Psoas muscle (tissue), 8 donors: ENCODE measurements at places on chromosomes 11 and 22.

GRCh38 chr11:94650756-94651155 lies 83.6 kb downstream of the PIWIL4 start:
- H3K27me3 ChIP-seq, result no peaks in the 10 kb centered on the region
- no peak overlapping the region for H3K27ac ChIP-seq
- peaks cover 9% of the 10 kb centered on the region for H3K4me1 ChIP-seq

- no peak overlapping the region for H3K27ac ChIP-seq
- DNase-seq, result no peak
- H3K36me3 ChIP-seq, result no peaks in the 10 kb centered on the region
- peaks cover 4% of the 10 kb centered on the region for H3K27me3 ChIP-seq
- H3K4me3 ChIP-seq, result no peak overlapping the region
- peaks cover 11% of the 10 kb centered on the region for H3K4me1 ChIP-seq
These were observed 6.1 kb downstream of the C11orf96 start for GRCh38 chr11:43948341-43949225.

DNA sequence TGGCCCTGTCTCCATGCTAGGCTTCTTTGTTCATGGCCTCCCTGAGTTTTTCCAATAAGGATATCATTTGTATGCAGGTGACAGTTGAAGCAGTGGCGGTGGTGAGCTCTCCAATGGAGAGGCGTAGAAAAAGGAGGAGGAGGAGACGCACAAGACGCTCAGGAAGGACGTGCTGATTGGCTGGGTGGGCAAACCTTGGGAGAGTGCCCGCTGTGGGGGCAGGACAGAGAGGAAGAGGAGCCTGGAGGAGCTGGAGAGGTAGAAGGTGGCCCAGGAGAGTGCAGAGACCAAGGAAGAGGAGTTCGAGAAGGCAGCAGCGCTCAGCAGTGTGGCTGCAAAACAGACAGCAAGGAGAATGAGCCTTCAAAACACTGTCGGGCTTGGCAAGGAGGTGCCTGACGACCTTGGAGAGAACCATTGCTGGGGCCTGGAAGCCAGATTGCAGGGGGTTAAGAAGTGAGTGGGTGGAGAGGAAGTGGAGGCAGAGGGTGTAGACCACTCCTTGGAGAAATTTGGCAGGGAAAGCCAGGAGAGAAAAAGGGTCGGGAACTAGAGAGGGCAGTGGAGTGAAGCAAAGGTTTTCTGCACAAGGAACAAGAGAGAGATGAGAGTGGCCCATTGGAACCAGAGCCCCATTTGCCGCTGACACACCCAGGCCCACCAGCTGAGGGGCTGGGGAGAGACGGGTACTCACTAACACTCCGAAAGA lies 7.5 kb downstream of the CLCF1 start:
- no peak overlapping the region for H3K4me3 ChIP-seq
- H3K4me1 ChIP-seq, result no peaks in the 10 kb centered on the region
- DNase-seq, result no peak
- H3K27me3 ChIP-seq, result no peaks in the 10 kb centered on the region
- no peaks in the 10 kb centered on the region for H3K36me3 ChIP-seq

- no peaks in the 10 kb centered on the region for H3K36me3 ChIP-seq
- no peaks in the 10 kb centered on the region for H3K4me1 ChIP-seq
- H3K4me3 ChIP-seq, result no peak overlapping the region
- no peaks in the 10 kb centered on the region for H3K27me3 ChIP-seq
- DNase-seq, result no peak
These were observed 38.6 kb downstream of the SCGB1A1 start for GRCh38 chr11:62457478-62457877.

- no peak for DNase-seq
- H3K4me3 ChIP-seq, result no peak overlapping the region
- no peaks in the 10 kb centered on the region for H3K4me1 ChIP-seq
These were observed 37.3 kb upstream of the TOP3B start for GRCh38 chr22:22019659-22020424.

GRCh38 chr11:77167791-77168190 lies 39.7 kb downstream of the MYO7A start:
- no peaks in the 10 kb centered on the region for H3K4me1 ChIP-seq
- H3K27me3 ChIP-seq, result no peaks in the 10 kb centered on the region
- no peak overlapping the region for H3K27ac ChIP-seq
- no peaks in the 10 kb centered on the region for H3K36me3 ChIP-seq
- no peak for DNase-seq

DNA sequence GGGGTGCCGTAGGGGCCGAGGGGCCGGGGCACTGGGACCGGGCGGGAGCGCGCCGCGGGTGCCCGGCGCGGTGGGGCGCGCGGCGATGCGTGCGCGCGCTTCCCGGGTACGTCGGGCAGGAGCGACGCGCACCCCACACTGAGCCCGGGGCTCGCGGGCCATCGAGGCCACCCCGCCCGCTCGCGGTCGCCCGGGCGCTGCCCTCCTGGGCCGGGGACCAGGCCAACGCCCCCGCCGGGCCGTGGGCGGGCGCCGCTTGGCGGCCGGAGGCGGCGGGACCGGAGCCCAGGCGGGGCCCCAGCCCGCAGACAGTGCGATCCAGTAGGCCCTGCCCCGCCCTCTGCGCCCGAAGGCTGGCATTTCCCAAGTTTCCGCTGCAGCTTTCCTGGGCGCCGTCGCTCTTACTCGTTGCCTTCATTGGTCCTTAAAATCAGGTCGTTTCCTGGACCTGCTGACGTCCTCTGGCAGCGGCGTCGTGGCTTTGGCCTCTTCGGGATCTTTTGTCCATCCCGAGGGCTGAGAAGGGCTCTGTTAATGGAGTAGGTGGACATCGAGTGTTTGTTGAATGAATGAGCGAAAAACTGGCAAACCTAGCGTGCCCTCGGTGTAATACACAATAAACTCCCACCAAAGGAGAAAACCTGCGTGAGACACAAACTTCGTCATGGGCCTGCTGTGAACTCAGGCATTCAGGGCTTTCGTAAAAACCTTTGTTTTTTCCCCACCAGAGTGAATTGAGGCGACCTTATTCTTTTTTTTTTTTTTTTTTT lies 638 bp downstream of the PARVA start:
- H3K4me1 ChIP-seq, result peaks cover 6% of the 10 kb centered on the region
- H3K36me3 ChIP-seq, result no peaks in the 10 kb centered on the region
- no peaks in the 10 kb centered on the region for H3K27me3 ChIP-seq
- peak; percentile 81 for DNase-seq

- peak overlapping the region; percentile 88 for H3K27ac ChIP-seq
- H3K4me1 ChIP-seq, result peaks cover 61% of the 10 kb centered on the region
- no peaks in the 10 kb centered on the region for H3K27me3 ChIP-seq
- DNase-seq, result no peak
- no peak overlapping the region for H3K4me3 ChIP-seq
These were observed 344.1 kb downstream of the SOX6 start for GRCh38 chr11:16012125-16012751.

DNA sequence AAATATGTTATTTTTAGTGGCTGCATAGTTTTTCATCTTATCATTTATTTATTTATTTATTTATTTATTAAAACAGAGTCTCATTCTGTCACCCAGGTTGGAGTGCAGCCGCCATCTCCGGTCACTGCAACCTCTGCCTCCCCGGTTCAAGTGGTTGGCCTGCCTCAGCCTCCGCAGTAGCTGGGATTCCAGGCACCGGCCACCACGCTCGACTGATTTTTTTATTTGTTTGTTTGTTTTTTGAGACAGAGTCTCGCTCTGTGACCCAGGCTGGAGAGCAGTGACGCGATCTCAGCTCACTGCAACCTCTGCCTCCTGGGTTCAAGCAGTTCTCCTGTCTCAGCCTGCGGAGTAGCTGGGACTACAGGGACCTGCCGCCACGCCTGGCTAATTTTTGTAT lies 262.9 kb upstream of the DDI1 start:
- no peaks in the 10 kb centered on the region for H3K27me3 ChIP-seq
- H3K4me1 ChIP-seq, result no peaks in the 10 kb centered on the region
- no peak for DNase-seq
- no peak overlapping the region for H3K27ac ChIP-seq
- no peak overlapping the region for H3K4me3 ChIP-seq

DNA sequence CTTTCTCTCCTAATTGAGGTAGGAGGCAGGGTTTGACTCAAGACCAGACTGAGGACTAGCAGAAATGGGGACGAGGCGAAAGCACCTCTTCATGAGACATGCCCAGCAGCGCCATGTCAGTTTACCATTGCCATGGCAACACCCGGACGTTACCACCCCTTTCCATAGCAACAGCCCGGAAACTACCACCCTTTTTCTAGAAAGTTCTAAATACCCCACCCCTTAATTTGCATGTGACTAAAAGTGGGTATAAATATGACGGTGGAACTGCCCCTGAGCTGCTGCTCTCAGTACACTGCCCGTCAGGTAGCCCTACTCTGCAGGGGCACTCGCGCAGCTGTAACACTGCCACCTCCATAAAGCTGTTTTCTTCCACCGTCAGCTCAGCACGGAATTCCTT lies 5.9 kb upstream of the RAC2 start:
- peaks cover 2% of the 10 kb centered on the region for H3K27me3 ChIP-seq
- no peak for DNase-seq
- H3K27ac ChIP-seq, result no peak overlapping the region
- H3K4me3 ChIP-seq, result no peak overlapping the region

DNA sequence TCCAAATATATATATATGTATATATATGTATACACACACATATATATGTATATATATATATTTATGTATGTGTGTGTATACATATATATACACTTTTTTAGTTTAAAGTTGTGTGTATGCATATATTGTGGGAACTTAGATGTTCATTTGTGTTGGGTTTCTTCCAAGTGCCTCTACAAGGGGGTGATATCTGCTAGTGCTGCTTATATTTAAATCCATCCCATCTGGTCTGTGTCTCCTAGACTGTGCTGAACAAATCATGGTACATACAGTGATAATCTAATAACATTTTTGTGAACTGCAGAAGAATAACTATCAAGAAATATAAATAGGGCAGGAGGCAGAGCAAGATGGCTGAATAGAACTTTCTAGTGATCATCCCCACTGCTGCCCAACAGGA lies 696.4 kb downstream of the LRRC4C start:
- no peaks in the 10 kb centered on the region for H3K27me3 ChIP-seq
- no peak overlapping the region for H3K27ac ChIP-seq
- H3K4me1 ChIP-seq, result no peaks in the 10 kb centered on the region

- peaks cover 24% of the 10 kb centered on the region for H3K4me1 ChIP-seq
- H3K27ac ChIP-seq, result no peak overlapping the region
- DNase-seq, result no peak
- no peaks in the 10 kb centered on the region for H3K27me3 ChIP-seq
- no peak overlapping the region for H3K4me3 ChIP-seq
- no peaks in the 10 kb centered on the region for H3K36me3 ChIP-seq
These were observed 214.0 kb upstream of the SYN3 start for GRCh38 chr22:33272180-33272579.

DNA sequence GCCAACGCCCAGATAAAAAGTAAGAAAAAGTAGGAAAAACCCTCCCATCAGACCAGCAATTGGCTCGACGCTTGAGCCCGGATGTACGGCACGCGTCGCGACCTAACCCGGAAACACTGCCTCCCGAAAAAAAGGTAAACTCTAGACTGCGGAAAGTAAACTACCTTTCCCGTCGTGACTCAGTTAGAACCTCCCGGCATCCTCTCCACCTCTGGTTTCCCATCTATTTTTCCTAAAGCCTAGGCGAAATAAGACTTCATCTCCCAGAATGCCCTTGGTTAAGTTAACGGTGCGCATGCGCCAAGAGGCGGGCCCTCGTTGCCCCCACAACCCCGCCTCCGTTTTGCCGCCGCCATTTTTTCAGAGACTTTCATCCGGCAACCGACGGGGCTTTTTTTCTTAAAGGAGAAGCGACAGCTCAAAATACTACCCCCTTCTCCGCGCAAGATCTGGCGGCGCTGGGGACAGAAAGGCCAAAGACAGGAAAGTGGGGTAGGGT lies 678 bp upstream of the ZFP91 start:
- H3K4me1 ChIP-seq, result peaks cover 70% of the 10 kb centered on the region
- H3K27me3 ChIP-seq, result no peaks in the 10 kb centered on the region
- peak overlapping the region; percentile 92 for H3K4me3 ChIP-seq
- DNase-seq, result peak; percentile 98
- H3K27ac ChIP-seq, result peak overlapping the region; percentile 100

- peak overlapping the region; percentile 82 for H3K4me3 ChIP-seq
- no peaks in the 10 kb centered on the region for H3K36me3 ChIP-seq
- no peaks in the 10 kb centered on the region for H3K27me3 ChIP-seq
- peak overlapping the region; percentile 89 for H3K27ac ChIP-seq
These were observed 645 bp downstream of the RNF121 start for GRCh38 chr11:71929491-71929890.

DNA sequence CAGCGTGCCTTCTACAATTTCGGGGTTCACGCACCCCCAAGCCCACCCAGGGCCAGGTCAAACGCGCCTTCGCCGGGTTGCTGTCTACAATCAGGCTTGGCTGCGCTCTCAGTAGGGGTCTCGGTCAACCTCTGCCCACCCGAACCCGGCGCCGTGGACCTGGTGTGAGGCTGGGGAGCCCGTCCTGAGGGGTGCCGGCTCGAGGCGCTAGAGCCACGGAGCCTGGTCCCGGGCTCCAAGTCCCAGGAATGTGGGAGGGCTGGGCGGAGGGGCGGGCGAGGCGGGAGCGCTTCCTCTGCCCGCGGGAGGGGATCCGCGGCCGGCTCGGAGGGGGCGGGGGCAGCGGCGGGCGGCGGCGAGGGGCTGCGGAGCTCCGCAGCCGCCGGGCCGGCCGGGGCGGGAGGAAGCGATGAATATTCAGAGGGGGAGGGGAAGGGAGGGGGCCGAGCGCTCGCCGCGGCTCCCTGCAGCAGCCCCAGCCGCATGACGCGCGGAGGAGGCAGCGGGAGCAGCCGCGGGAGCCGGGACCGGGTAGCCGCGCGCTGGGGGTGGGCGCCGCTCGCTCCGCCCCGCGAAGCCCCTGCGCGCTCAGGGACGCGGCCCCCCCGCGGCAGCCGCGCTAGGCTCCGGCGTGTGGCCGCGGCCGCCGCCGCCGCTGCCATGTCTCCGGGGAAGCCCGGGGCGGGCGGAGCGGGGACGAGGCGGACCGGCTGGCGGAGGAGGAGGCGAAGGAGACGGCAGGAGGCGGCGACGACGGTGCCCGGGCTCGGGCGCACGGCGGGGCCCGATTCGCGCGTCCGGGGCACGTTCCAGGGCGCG lies at the start of gene PTPRJ:
Gene PTPRJ (plus strand): TSS at position 472 of the 819 bp plus-strand sequence. CDS start 354 bp downstream, outside the sequence.
- H3K4me3 ChIP-seq, result peak within 1 kb of the TSS; percentile 90
- peaks cover 2% of the 10 kb centered on the region for H3K27me3 ChIP-seq
- peak; percentile 73 for DNase-seq
- peaks cover 8% of the 10 kb centered on the region for H3K4me1 ChIP-seq
- H3K27ac ChIP-seq, result peak within 1 kb of the TSS; percentile 53

GRCh38 chr11:68372114-68372513 lies 59.7 kb downstream of the LRP5 start:
- peaks cover 53% of the 10 kb centered on the region for H3K4me1 ChIP-seq
- H3K36me3 ChIP-seq, result peaks cover 8% of the 10 kb centered on the region
- no peaks in the 10 kb centered on the region for H3K27me3 ChIP-seq
- no peak for DNase-seq

DNA sequence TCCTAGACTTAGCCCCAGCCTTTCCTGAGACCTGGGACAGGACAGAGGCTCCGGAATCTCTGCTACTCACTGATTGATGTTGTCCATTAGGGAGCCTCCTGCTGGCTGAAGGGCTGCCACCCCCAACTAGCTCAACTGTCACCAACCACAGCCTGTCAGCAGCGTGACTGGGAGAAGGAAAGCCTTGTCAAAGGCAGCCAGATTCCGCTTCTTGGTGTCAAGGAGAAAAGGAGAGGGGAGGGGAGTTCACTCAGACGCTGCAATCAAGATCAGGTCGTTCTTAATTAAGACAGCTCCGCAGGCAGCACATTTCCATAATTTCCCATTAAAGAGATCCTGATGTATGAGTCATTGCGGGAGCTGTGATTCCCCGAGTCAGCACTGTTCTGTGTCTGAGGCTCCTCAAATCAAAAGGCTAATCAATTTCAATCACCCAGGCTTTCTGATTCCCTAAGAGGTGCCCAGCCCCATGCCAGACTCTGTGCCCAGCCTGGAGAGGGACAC lies 152.8 kb upstream of the ZBED5 start:
- H3K27me3 ChIP-seq, result no peaks in the 10 kb centered on the region
- H3K4me1 ChIP-seq, result no peaks in the 10 kb centered on the region
- peak; percentile 54 for DNase-seq
- no peaks in the 10 kb centered on the region for H3K36me3 ChIP-seq
- no peak overlapping the region for H3K27ac ChIP-seq
